ENCODE measurements at places on chromosomes 2 and 18. TPM values are rescaled to one million over a fixed set of nuclear protein-coding genes. Genes with fewer than 3 reads are reported as not detected.

The CCDC74B gene
- 34.7 TPM for total RNA-seq

The HDLBP gene
- 226 TPM for total RNA-seq

The NR4A2 gene
- 0.83 TPM for total RNA-seq

The SFTPB gene
- 1.4 TPM for total RNA-seq

The MSGN1 gene
- total RNA-seq = not detected

The NYAP2 gene
- not detected for total RNA-seq

The GCKR gene
- total RNA-seq = not detected

The MEIS1 gene
- total RNA-seq = 339 TPM

The RSAD2 gene
- total RNA-seq = 14.7 TPM

The LIPG gene
- total RNA-seq = not detected

The FOXD4L1 gene
- total RNA-seq = not detected

The STPG4 gene
- total RNA-seq = not detected

The IL36A gene
- not detected for total RNA-seq

The AQP12B gene
- not detected for total RNA-seq

- DNase-seq = no peak
Observed at GRCh38 chr18:42414756-42415454, 459.9 kb downstream of the PIK3C3 start.

- DNase-seq = no peak
Observed at GRCh38 chr2:216300906-216301305, 71.4 kb downstream of the MARCHF4 start.

DNA sequence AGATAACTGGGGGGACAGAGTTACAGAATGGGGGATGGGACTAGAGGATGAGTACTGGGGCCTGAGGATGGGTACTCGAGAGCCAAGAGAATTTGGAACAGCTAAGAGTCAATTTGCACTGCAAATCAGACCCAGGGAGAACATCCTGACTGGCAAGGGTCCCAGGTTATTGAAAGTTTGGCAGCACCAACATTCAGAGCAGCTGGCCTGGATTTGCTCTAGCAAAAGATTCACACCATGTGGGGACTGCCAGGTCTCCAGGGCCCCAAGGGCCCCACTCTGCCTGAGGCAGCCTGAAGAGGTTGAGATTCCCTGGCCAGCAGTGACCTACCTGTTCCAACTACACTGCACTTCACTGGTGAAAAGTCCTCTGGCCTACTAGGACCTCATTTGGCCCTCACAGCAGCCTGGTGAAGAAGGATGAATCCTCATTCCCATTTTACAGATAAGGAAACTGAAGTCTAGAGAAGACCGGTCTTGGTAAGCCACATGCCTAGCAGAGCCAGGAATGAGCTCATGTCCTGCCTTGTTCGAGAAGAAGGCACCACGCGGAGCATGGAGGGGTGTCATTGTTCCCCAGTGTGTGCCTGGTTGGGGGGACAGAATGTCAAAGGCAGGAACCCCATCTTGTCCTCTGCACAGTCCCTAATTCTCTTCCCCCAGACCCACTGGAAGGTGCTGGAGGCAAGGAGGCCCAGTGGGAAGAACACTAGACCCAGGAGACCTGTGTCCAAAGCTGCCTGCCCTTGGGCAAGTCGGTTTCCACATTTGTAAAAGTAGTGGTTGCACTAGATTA, 258.6 kb downstream of the TNS1 start:
- DNase-seq = no peak

DNA sequence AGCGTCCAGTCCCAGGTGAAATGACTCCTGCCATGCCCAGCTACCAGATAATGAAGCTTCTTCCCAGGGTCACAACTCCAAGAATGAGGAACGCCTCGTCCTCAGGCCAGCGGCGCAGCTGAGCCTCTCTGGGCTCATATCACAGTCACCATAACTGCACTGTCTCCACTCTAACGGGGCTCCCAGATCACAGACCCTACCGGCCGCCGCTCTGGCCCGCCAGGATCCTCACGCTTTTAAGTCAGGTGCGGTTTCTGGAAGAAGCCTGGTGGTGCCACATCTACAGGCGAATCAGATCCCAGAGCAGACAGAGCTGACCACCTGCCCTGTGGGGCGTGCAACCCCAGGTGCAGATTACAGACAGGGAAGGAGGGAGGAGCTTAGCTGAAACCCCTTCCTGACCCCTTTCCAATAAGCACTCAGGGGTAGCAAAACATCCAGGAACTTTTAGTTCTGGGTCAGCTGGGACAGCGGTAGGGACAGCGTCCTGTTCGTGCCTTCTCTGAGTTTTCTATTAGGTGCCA, 3.7 kb upstream of the ACKR3 start:
- DNase-seq = no peak

- no peak for DNase-seq
Observed at GRCh38 chr2:144833075-144833637, 313.2 kb upstream of the ZEB2 start.

DNA sequence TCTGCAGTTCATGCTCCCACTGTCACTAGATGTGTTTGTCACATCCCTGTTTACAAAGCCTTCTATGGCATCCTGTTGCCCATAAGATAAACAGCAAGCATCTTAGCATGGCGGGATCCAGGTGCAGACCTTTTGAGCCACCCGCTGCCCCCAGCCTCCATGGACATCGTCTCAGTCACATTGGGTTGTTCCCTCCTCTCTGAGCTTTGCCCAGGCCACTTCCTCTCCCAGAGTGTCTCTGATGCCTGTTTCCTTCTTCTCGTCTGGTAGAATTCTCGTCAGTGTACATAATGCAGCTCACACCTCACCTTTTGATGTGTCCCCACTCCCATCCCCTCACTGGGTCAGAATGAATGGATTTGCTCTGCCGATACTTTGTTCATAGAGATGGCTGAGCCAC, 239.0 kb upstream of the APCDD1 start:
- DNase-seq = no peak

DNA sequence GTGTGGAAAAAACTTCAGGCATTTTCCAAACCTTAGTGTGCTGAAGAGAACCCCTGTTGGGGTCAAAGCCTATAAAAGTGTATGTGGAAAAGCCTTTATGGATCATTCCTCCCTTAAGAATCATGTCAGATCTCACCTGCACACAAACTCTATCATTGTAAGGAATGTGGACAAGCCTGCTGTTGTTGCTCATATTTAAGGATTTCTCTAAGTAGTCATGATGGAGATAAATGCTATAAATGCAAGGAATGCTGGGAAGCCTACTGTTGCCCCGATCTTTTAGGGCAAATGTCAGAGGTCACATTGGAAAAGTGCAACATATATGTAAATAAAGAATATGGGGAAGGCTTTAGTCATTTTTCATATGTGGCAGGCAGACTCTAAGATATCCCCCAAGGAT, 129.5 kb downstream of the ICOS start:
- no peak for DNase-seq

GRCh38 chr18:54102123-54102522, 122.3 kb downstream of the MBD2 start:
- no peak for DNase-seq

DNA sequence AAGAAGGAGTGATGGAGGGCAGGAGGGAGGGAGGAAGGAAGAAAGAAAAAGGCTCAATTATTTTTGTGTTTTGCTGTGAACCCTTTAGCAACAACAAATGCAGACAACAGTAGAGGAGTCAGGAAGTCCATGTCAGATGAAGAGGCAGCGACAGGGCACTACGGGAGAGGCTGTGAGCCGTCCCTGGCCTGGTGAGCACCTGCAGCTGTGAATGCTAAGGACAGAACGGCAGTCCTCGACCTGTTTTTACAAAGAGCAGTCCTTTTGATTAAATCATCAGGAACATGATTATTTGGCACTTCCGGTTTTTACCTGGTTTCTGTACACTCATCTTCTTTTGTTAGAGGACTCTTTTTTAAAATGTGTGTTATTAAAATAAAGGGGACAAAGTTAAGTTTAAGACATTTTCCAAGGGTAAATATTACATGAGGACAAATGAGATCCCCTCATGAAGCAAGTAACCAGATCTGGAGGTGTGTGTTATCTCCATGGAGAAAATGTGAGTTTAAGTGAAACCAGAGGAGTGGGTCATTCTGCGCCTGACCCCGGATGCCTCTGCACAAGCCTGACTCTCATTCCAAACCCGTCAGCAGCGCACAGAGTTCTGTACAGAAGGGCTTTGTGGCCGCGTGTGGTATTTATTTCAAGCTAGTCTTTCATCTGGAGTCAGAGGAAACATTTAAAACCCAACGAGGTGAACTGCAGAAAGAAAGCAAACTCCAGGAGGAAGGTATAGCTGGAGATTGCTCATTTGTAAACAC, 492.5 kb downstream of the SOX11 start:
- DNase-seq = no peak

GRCh38 chr18:31774477-31774785, 13.8 kb upstream of the SLC25A52 start:
- no peak for DNase-seq

- DNase-seq = no peak
Observed at GRCh38 chr2:173955004-173955403, 10.2 kb downstream of the SP3 start.

- no peak for DNase-seq
Observed at GRCh38 chr18:10798727-10799550, 273.1 kb downstream of the NAPG start.

DNA sequence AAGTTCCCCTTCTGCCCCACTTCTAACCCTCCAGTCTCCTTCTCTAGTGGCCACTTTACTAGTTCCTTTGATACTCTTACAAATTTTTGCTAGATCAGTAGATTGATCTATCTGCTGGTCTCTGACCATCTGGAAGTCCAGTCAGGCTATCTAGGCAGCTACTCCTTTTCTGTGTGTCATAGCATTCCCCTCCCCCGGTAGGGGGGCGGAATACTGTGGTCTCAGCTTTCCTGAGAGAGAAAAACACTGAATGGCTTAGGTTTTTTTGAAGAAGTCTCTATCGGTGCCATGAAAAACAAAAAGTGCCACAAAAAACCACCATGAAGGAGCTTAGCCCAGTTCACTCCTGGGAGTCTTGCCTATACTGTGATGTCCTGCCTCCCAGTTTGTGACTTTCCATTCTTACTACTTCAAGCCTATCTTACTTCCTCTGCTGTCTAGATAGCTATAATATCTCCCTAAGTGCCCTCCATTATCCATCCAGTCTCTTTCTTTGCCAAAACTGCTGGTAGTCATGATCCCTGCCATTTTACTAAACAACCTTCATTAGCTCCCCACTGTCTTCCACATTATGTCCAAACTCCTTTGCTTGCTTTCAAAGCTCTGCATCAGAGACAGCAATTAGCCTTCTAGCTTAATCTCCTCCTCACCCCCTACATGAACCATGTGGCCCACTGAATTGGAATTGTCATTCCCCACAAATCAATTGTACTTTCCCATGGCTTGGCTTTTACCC, 29.9 kb downstream of the TPGS2 start:
- no peak for DNase-seq

- no peak for DNase-seq
Observed at GRCh38 chr2:135997380-135997779, 12.0 kb upstream of the DARS1 start.

DNA sequence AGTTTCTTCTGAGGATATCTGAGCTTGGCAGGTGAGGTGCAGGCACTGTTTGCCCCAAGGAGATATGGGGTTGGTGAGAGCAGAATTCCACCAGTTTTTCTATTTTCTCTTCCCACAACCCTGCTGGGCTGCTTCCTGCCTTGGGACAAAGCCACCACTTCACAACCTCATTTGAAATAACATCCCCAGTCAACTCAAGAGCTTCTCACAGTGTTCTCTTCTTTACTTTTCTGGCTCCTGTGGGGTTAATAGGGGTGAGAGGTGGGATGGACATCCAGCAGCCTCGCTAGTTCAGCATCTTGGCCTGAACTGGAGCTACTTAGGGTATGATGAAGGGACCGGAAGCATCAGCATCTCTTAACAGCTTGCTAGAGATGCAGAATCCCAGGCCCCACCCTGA, 106.3 kb downstream of the SLC4A3 start:
- no peak for DNase-seq

DNA sequence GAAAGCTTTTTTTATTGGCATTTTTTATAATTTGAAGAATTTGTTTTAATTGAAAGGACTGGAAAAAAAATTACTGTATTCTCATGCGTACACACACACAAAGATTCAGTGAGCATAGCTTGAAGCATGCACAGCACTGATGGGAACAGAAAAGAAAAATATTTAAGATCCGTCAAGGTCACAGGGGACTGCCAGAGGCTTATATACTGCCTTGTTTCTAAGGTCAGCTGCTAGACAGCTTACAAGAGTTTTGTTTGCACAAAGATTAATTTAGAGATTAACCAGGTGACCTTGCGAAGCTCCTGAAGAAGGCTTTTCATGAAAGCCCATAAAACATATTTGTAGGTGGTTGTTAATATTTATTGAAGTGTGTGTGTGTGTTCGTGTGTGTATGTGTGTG, 396.3 kb downstream of the TRIB2 start:
- no peak for DNase-seq

- no peak for DNase-seq
Observed at GRCh38 chr2:24886126-24886501, 33.9 kb downstream of the ADCY3 start.

DNA sequence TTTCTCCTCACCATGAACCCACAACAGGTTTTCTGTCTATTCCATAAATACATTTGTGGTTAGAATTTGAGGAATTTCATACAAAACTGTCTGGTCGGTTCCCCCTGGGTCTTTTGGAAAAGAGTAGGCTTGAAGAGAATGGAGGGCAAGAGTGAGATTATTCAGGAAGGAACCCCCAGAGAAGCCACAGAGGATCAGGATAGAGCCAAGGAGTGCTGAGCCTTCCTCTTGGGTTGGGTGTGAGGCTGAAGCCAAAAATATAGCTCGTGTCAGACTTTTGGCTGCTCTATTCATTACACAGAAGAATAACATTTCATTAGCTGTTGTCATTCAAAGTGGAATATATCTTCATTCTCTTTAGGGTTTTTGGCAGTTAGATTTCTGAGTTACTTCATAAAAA, 45.9 kb upstream of the YES1 start:
- no peak for DNase-seq

GRCh38 chr2:27689424-27689823, 25.7 kb downstream of the SLC4A1AP start:
- no peak for DNase-seq

DNA sequence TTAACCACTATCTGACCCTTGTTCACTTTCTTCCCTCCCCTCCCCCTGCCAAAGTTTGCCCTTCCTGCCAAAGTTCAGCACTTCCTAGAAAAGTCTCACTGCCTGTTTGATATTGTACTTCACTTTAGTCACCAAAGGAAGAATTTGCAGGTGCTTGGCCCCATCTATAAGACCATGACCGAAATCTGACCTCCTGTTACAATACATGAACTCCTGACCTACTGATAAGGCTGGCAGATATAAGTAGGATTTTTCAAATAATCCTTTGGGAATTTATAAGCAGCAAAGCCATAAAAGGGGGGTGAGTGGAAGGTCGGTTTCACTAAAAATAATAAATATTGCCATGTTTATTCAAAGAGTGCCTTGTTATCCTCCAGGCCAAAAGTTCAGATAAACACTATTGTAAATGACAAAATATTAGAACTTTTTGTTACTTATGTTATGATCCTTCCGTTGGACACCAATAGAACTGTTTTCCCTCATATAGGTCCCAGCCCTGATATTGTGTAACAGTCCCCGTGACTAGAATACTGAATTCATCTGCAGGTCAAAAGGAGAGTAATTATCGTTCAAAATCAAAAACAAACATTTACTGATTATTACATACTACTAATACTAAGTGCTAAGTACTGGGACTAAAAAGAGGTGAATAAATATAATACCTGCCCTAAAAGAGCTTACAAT, 277.6 kb downstream of the EXOC6B start:
- no peak for DNase-seq

- no peak for DNase-seq
Observed at GRCh38 chr2:4020153-4020552, 316.8 kb downstream of the DCDC2C start.

Measured in uterus (tissue), 4 donors.